Hepatic stellate cell (primary cell): ENCODE measurements at places on chromosomes 2 and 18.

- DNase-seq, result no peak
Measured at GRCh38 chr2:65092791-65093190, 36.6 kb downstream of the CEP68 start.

GRCh38 chr2:223800908-223801307, 36.5 kb downstream of the AP1S3 start:
- DNase-seq, result no peak

GRCh38 chr2:120601566-120601965, 134.1 kb upstream of the GLI2 start:
- DNase-seq, result no peak

DNA sequence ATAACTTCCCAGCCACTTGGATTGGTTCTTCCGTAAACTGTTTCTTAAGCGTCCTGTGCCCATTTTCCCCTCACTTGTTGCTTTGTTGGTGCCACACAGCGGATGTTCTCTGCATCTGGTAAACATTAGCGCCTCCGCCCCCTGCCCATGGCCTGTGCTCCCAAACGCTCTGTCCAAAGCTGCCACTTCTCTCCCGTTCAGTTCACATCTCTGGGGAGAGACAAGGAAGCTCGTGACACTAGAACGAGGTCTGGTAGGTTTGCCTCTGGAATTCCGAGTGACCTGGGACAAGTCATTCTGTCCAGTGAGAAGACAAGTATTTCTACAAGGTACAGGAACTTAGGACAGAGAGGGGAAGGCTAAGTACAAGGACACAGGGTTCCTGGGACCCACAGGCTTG, 9.4 kb downstream of the COPS9 start:
- DNase-seq, result no peak

GRCh38 chr2:151947813-151948165, 119.6 kb upstream of the ARL5A start:
- DNase-seq, result no peak
